ENCODE measurements at places on chromosomes 12 and 14.
A peak's percentile ranks its signal among the peaks of the same experiment; 100 is the strongest.

DNA sequence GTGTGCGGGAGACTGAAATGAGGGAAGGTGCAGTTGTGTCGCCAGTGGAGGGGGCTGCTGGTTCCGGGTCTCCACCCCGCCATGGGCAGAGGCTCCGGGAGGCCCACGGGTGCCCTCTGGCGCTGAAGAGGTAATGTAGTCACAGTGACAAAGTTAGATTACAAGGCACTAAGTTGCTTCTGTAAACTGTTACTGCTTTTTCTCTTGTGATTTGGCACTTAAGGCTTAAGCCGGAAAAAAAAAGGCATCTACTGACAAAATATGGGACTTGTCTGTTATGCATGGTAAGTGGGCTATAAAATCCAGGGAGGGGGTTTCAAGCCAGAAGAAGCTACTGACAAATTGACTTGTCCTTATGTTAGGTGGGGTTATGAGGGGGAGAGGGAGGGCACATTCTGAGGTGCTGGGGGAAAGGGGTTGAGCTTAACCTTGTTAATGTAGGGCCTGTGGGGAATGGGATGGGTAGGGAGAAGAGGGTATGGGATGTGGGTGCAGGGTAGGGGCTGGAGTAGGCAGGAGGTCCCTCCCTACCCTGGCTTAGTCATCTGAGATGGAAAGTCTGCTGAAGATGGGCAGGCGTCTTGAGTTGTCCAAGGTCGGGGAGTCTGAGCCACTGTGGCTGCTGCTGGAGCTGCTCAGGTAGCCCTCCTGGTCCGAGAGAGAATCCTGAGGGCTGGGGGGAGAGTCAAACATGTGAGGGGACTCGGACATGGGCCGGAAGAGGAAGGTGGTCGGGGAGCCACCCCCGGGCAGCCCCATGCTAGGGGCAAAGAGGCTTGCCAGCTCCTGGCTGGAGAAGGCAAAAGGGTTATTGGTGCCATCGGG, 3.7 kb downstream of the ZFP36L1 start:
- peak; percentile 91 for DNase-seq

GRCh38 chr14:97538749-97539410, 741.7 kb downstream of the VRK1 start:
- DNase-seq, result no peak

GRCh38 chr12:72072592-72073212, 134.1 kb downstream of the TPH2 start:
- DNase-seq, result no peak

- DNase-seq, result no peak
Observed at GRCh38 chr14:42734041-42734440, 1127.4 kb downstream of the LRFN5 start.

GRCh38 chr12:71276541-71276940, 118.7 kb upstream of the TSPAN8 start:
- DNase-seq, result no peak

GRCh38 chr12:32583534-32583933, 95.6 kb upstream of the DNM1L start:
- no peak for DNase-seq

DNA sequence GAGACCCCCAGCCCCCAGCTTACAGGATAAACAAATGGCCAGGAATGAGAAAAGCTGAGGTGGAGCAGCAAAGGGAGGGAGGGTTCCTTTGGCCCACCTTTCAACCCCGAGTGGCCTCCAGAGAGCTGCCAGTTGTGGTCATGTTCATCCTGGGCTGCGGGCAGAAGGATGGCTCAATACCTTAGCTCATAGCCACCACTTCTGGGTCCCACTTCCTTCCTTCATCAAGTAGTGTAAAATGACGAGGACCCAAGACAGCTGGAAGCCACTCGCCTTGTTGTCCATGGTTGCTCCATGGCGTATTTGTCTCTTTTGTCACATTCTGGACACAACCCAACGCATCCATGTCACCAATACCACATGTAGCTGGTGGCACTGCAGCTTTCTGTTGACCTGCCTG, 24.2 kb downstream of the CRACR2A start:
- DNase-seq, result peak; percentile 57

GRCh38 chr12:121992059-121992879, 29.4 kb upstream of the BCL7A start:
- DNase-seq, result peak; percentile 36

GRCh38 chr12:26318661-26319068, 123.3 kb downstream of the SSPN start:
- no peak for DNase-seq

- no peak for DNase-seq
Observed at GRCh38 chr14:31172084-31172483, 35.5 kb downstream of the HECTD1 start.

- DNase-seq, result no peak
Observed at GRCh38 chr12:125674554-125675338, 609.5 kb downstream of the AACS start.

- no peak for DNase-seq
Observed at GRCh38 chr12:91630083-91630482, 447.5 kb upstream of the DCN start.

DNA sequence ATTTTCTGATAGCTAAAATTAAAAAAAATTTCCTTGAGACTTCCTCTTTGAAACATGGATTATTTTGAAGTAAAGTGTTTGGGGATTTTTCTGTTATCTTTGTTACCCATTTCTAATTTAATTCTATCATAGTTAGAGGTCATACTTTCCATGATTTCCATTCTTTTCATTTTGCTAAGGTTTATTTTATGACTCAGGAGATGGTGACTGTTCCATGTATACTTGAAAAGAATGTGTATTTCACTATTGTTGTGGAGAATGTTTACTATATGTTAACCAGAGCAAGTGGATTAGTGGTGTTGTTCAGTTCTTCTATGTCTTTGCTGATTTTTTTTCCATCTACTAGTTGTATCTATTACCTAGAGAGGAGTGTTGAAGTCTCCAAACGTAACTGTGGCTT, 250.5 kb upstream of the PELI2 start:
- no peak for DNase-seq

Data from T-cell (primary cell).